D721Med (cell line): ENCODE measurements at places on chromosomes 7 and 10.

DNA sequence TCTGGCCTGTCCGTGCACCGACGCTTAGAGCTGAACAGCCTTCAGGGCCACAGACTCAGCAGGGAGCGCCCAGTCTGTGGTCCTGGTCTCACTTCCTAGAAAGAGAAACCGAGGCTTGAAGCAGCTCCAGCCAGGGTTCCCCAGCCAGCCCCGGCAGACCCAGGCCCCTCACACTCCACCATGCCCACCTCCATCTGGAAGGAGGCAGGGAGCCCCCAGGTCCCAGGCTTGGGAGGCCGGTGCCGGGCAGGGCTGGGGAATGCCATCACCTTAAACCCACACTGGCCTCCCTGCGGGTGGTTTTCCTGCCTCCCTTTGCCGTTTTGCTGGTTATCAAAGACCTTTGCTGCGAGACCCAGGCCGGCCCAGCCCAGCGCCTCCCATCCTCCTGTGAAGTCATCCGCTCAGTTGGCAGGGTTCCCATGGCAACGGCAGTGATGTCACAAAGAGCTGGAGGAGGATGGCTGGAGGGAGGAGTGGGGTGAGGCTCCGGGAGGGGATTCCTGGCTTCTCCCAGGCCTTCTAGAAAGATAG, 24.0 kb downstream of the ELFN1 start:
- DNase-seq, result no peak

DNA sequence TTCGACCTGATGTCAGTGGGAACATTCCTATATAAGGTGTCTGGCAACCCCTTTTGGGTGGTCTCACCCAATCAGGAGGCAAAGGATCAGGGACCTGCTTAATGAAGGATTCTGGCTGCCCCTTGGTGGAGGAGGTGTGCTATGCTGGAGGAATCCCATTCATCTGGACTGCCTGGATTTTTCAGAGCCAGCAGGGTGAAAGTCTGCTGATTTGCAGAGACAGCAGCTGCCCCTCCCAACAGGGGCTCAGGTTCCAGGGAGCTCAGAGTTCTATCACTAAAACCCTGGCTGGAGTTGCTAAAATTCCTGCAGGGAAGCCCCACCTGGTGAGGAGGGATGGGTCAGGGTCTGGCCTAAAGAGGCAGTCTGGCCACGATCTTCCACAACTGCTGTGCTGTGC, 398.5 kb upstream of the CNTNAP2 start:
- DNase-seq, result no peak

DNA sequence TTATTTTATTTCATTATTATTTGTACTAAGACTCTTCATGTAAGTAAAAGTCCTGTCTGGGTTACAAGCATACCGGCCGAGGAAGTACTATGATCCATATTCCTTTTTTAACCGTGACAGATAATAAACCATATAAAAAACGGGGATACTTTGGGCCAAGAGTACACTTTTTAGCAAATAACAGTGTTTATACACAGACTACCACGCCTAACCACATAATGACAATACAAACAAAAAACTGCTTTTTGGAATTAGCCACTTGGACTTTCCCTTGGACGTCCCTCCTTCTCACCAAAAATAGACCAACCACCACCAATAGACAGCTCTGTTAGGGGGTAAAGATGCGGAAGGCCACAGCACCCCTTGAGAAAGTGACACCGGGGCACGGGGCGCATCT, 800 bp downstream of the MINDY3 start:
- DNase-seq, result no peak

- DNase-seq, result no peak
Measured at GRCh38 chr7:138137423-138138171, 61.3 kb downstream of the AKR1D1 start.

DNA sequence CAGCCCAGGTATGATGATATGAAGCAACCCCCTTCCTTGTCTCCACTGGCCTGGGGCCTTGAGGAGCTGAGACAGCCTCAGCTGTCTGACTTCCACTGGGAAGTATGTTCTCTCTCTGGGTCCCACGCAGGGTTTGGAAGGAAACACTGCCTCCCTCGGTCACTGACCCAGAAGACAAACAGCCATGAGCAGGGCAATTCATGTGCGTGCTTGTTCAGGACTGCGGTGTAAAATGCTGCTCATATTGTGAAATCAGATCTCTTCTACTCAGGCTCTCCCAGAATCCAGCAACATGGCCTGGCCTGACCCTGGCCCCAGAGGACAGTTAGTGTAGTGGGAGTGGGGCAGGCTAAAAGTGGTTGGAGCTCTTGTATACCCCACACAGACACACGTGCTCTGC, 2.8 kb downstream of the CLCN1 start:
- DNase-seq, result no peak
